Bronchial epithelial cell (primary cell): ENCODE measurements at places on chromosomes 7 and 10.

DNA sequence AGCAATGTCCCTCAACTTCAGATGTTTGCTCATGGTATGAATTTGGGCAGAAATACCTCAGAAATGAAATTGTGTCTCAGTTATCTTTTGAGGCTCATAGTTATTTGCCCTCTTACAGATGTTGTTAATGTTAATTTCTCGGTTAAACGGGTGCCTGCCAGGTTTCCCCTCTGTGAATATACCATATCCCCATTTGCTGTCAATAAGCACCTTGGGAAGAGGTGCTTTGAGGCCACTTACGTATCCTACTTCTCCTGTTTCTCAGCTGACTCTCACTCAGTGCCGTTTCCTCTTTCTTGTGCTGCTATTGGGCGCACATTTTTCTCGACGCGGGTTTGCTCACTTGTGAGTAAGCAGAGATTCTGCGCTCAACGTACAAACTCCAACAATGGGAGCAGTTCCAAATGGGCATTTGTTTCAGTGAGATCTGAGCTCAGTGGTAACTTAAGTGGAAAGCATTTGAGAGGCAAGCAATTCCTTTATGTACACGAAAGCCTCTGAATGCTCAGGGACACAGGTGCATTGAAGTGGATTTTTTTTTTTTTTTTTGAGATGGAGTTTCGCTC lies 34.8 kb upstream of the JAKMIP3 start:
- peak; percentile 59 for DNase-seq

- DNase-seq, result no peak
These were observed 1.1 kb downstream of the AZGP1 start for GRCh38 chr7:99974681-99975080.

DNA sequence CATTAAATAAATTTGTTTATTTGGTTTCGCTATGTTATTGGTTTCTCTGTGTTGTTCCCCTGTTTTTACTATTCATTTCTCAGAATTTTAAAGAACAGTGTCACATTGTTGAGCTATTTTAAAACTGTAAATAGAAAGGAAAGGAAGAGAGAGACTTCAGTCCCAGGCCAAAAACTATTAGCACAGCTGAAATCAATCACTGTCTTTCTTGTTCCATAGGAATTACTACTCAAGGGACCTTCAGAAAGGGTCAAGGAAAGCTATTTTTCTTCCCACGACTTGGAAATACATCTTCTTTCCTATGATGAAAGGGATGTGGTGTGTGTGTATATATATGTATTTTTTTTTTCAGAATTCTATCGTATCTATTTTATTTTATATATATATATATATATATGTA lies 29.0 kb upstream of the GNAT3 start:
- DNase-seq, result no peak

- no peak for DNase-seq
These were observed 604 bp downstream of the SCART1 start for GRCh38 chr10:133454204-133454893.

DNA sequence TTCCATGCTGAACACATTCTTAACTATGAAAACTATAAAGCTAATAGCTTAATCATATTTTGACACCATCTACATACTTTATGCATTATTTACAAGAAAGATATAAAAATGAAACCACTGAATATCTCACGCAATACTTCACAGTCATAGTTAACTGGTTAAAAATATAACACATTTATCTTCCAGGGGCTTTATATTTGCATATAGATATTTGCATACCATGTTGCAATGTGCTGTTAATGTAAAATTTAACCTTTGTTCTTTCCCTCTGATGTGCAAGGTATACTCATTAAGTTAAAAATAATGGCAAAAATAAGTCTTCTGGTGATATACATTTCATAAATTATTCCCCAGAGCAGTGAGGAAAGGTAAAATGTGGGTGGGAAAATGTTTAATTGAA lies 76.9 kb upstream of the MGMT start:
- DNase-seq, result no peak

GRCh38 chr10:25938405-25938804 lies 4.4 kb downstream of the MYO3A start:
- DNase-seq, result no peak

DNA sequence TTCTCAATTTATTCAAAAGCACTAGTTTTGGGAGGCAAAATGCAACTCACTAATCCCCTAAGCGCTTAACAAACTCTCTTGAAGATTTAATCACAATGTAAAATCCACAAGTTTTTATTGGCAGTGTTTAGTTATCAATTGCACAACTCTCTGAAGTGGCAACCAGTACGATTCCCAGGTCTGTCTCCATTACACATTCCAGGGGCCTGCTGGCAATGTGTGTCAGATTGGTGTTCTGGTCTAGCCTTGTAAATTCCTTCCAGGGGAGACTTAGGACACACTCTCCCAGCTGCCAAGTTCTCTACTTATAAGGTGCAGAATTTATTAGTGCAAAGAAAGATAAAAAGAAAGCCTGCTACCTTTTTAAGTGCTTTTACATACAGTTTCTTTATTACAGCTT lies 164.7 kb upstream of the HPS1 start:
- no peak for DNase-seq

DNA sequence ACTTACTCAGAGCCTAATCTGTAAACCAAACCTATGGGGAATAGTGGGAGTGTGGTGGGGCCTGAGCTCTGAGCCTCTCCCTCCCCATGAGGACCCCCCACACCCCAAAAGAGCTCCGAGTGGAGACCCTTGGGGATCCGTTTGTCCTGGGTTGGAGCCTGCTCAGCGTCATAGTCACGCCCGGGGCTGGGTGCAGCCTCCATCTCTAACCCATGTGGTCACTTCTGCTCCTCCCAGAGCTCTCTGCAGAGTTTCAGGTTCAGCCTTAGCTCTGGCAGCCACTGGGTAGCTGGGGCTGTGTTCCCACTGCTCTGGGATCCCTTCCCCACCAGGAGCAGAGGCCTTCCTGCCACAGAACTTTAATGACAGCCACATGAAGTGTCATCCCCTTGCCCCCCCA lies 25.9 kb downstream of the PFKFB3 start:
- no peak for DNase-seq

DNA sequence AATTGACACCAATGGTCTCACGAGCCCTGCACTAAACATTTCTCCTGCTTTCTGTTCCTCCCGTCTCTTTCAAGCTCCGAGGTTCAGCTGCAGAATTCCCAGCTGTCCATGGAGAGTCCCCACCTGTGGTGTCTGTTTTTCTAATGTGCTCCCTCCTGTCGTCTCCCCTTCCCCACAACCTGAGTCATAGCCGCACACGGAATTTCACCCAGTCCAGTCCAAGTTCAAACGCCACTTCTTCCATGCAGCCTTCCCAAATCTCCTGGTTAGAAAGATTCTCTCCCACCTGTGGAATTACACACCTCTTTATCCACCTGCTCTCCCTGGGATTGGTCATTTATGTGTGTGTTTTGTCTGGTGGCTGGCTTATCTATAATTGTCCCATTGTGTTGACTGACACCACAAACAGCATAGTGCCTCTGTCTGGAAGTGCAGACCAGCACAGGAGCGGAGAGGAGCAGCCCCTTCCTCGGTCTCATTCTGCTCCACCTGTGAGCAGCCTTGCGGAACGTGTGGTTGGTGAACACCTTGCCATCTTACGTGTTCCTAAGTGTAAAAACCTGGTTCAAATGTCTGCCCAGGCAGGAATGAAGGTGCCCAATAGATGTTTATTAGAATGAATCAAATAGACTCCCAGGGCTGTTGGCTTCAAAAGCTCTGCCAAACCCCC lies 3.3 kb upstream of the DIP2C start:
- no peak for DNase-seq

DNA sequence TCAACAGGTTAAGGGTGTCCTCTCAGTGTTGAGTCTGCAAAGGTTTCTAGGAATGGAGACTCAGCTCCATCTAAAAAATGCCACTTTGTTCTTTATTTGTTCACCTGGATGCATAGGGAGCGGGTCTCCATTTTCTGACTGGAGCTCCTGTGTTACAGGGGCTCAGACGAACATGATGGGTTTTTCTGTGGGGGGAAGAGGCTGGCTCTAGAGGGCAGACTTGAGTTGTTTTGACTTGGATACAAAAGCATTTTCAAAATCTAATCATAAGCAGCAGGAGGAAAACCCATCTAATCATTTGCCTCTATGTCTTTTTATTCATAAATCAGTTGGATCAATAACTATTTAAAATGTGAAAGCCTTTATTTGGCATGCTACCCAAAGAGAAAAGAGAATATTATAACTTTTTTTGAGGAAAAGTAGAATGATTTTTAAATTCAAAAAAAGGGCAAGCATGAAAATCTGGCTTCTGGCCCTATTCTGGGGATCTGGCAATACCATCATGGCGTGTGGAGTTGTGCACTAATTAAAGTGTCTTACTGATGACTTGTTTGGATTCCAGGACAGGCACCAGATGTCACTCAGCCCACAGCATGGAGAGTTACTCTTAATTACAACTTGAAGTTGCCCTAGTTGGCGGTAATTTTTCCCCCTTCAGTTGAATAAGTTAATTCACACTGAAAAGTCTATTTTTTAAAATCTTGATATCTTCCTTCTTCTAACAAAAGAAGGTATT lies 594.9 kb downstream of the REEP3 start:
- peak; percentile 5 for DNase-seq

DNA sequence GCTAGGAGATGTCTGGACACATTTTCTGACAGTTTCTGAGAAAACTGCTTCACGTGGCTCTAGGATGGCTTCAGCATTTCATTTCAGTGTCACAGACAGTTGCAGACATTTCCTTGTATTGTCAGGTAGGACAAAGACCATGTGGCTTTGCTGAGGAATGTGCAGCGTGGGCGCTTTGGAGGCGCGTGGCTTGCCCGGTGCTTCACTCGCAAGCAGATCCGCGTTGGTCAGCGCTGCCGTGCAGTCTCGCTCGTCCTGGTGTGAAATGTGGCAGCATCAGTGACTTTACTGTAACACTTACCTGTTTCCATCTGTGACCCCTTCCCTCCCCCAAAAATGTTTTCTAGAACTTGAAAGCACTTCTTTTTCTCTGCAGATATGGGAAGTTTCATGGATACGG lies 340.5 kb downstream of the SDK1 start:
- no peak for DNase-seq

- no peak for DNase-seq
These were observed 105.5 kb downstream of the WNT2 start for GRCh38 chr7:117217106-117218035.
